ENCODE measurements at places on chromosomes 12 and 14. TPM values are rescaled to one million over a fixed set of nuclear protein-coding genes. Genes with fewer than 3 reads are reported as not detected.

GRCh38 chr14:100652744-100653143 is 65.5 kb upstream of the BEGAIN start:
- DNase-seq: no peak
- H3K27me3 ChIP-seq: peaks cover 14% of the 10 kb centered on the region
- H3K4me1 ChIP-seq: peaks cover 11% of the 10 kb centered on the region
- H3K4me3 ChIP-seq: no peak overlapping the region
- H3K36me3 ChIP-seq: no peaks in the 10 kb centered on the region
- H3K27ac ChIP-seq: no peak overlapping the region

GRCh38 chr12:57477710-57478681 is 1.7 kb downstream of the ARHGAP9 start:
- no peaks in the 10 kb centered on the region for H3K36me3 ChIP-seq
- H3K4me1 ChIP-seq: peaks cover 31% of the 10 kb centered on the region
- H3K27ac ChIP-seq: no peak overlapping the region
- DNase-seq: no peak
- no peak overlapping the region for H3K4me3 ChIP-seq
- peaks cover 97% of the 10 kb centered on the region for H3K27me3 ChIP-seq

DNA sequence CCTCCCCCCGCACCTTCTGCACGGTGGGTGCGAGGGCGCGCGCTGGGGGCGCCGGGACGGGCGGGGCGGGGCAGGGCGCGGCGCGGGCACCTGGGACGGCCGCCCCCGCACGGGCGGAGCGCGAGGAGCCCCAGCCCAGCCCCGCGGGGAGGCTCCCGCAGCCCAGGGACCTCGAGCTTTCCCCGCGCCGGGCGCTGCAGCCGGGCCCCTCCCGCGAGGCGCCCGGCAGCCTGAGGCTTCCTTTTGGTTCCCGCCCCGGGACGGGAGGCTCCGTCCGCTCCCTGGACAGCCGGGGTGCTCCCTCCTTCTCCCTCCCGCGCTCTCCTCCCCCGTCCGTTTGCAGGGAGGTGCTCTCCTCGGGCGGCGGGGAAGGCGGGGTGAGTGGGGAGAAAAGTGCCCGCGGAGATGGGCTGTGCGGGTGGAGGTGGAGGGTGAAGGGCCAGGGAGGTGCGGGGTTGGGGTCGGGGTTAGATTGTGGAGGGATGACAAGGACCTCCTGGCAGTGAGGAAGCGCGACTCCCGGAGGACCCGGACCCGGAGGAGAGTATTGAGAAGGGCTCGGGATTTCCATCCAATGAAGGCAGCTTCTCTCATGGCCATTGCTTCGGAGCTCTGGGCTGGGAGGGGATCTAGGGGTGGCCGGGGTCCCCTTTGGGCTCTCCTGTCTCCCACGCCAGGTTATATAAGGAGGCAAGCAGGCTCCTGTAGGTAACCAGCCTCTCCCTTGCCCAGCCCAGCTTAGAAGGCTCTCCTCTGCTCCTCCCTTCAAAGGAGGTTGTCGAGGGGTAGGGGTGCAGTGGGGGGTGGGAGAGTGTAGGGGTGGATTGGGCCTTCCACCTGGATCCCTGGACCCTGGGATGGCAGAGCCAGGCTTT is 645 bp downstream of the JDP2 start:
- peak overlapping the region; percentile 73 for H3K4me3 ChIP-seq
- DNase-seq: peak; percentile 46
- peaks cover 26% of the 10 kb centered on the region for H3K36me3 ChIP-seq
- no peak overlapping the region for H3K27ac ChIP-seq

GRCh38 chr12:121535150-121536053 is 45.4 kb downstream of the KDM2B start:
- no peak for DNase-seq
- no peaks in the 10 kb centered on the region for H3K27me3 ChIP-seq
- H3K4me3 ChIP-seq: peak overlapping the region; percentile 84
- H3K4me1 ChIP-seq: peaks cover 29% of the 10 kb centered on the region

DNA sequence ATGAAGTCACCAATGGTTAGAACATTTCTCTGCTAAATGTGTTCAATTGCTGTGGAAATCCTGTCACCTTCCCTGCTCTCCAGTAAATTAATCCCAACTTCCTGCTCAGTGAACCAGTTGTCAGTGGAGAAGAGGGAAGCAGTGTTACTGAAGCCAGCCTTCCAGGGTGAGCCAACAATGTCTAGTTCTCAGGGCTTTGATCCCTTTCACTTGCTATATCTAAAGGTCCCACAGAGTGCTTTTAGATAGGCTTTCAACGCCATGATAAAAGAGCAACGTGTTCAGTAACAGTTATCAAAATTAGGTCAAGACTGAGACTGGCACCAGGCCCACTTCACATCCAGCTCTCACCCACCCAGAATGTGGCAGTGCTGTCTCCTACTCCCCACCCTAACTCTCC is 139.7 kb downstream of the KCNH5 start:
- no peak overlapping the region for H3K27ac ChIP-seq
- no peaks in the 10 kb centered on the region for H3K4me1 ChIP-seq
- H3K36me3 ChIP-seq: no peaks in the 10 kb centered on the region

DNA sequence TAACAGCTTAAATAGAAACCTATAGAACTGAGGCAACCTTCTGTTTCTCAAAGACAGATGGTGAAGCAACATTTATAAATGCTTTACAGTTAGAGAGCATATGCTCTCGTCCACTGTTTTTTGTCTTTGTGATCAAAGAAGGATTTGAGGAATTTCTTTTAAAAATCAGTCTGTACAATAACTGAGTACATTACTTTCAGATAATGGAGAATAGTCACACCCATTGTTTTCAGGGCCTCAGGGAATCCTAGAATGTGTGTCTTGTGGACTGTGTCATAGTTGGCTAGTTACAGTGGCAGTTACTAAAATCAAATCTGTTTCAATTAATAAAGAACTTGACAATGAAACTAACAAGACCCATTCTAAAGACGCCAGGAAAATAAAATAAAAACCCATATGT is 107.9 kb downstream of the PRKCH start:
- H3K4me3 ChIP-seq: no peak overlapping the region
- H3K27me3 ChIP-seq: no peaks in the 10 kb centered on the region
- DNase-seq: no peak
- H3K4me1 ChIP-seq: peaks cover 15% of the 10 kb centered on the region
- no peak overlapping the region for H3K27ac ChIP-seq

GRCh38 chr14:32530800-32531199 is 201.7 kb downstream of the AKAP6 start:
- no peak overlapping the region for H3K4me3 ChIP-seq
- H3K27ac ChIP-seq: no peak overlapping the region
- peaks cover 21% of the 10 kb centered on the region for H3K27me3 ChIP-seq

DNA sequence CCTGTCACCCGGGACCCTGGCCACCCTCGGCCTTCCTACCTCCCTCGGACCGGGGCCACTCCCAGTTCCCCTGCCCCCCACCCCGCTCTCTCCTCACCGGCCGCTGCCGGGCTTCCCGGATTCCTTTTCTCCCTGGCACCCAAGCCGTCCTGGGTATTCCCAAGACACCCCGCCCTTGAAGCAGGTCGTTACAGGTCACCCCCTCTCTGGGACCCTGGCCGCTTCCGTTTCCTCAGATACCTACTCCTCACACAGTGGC is 493 bp downstream of the NUMB start:
- DNase-seq: peak; percentile 38
- H3K27me3 ChIP-seq: no peaks in the 10 kb centered on the region
- H3K4me3 ChIP-seq: peak overlapping the region; percentile 85
- H3K36me3 ChIP-seq: peaks cover 28% of the 10 kb centered on the region
- H3K4me1 ChIP-seq: peaks cover 42% of the 10 kb centered on the region

- no peak overlapping the region for H3K27ac ChIP-seq
- no peaks in the 10 kb centered on the region for H3K4me1 ChIP-seq
- DNase-seq: no peak
- no peak overlapping the region for H3K4me3 ChIP-seq
Measured at GRCh38 chr14:101740981-101741380, 20.5 kb upstream of the PPP2R5C start.

Gene ACYP1
- total RNA-seq: 33.2 TPM

Gene DAO
- total RNA-seq: not detected

Gene IL26
- not detected for total RNA-seq

Gene ZNF140
- total RNA-seq: 16.0 TPM

All from Calu3 (cell line).